ENCODE measurements at places on chromosomes 3 and 15. TPM values are rescaled to one million over a fixed set of nuclear protein-coding genes. Genes with fewer than 3 reads are reported as not detected.

Gene GOLGA8S
- 0.05 TPM for polyA plus RNA-seq

Gene TMEM87A
- polyA plus RNA-seq = 41.8 TPM

Gene ARRDC4
- 2.1 TPM for polyA plus RNA-seq

Gene SHC4
- polyA plus RNA-seq = 0.38 TPM

Gene ANKRD63
- not detected for polyA plus RNA-seq

Gene BSN
- polyA plus RNA-seq = 0.50 TPM

Gene NPHP3
- polyA plus RNA-seq = 5.1 TPM

Gene FHIT
- polyA plus RNA-seq = 8.3 TPM

Gene SLC12A1
- polyA plus RNA-seq = 0.57 TPM

Gene EOGT
- polyA plus RNA-seq = 11.9 TPM

Gene CLDN16
- polyA plus RNA-seq = not detected

Gene MYD88
- 15.5 TPM for polyA plus RNA-seq

Gene ST3GAL6
- 6.4 TPM for polyA plus RNA-seq

Gene INKA1
- 3.7 TPM for polyA plus RNA-seq

Gene NLGN1
- polyA plus RNA-seq = 4.4 TPM

Gene MCTP2
- 1.7 TPM for polyA plus RNA-seq

Gene IQCF5
- not detected for polyA plus RNA-seq

Gene COL6A5
- polyA plus RNA-seq = 0.05 TPM

Gene AMIGO3
- 3.5 TPM for polyA plus RNA-seq

Gene SLC28A2
- 0.14 TPM for polyA plus RNA-seq

Gene CATSPER2
- 1.1 TPM for polyA plus RNA-seq

Gene SLC24A5
- polyA plus RNA-seq = 0.23 TPM

Gene CFAP100
- not detected for polyA plus RNA-seq

Gene IRAK2
- 0.37 TPM for polyA plus RNA-seq

Gene CCR5
- not detected for polyA plus RNA-seq

Gene MAN2C1
- polyA plus RNA-seq = 31.4 TPM

Gene CLRN1
- polyA plus RNA-seq = 0.45 TPM

Gene AGTR1
- polyA plus RNA-seq = 0.16 TPM

Gene ILDR1
- polyA plus RNA-seq = 0.16 TPM

Gene CCRL2
- not detected for polyA plus RNA-seq

Gene EPHA3
- polyA plus RNA-seq = 0.05 TPM

Gene GP9
- polyA plus RNA-seq = not detected

Gene TTC21A
- polyA plus RNA-seq = 2.5 TPM

Gene MDFIC2
- polyA plus RNA-seq = not detected

Gene NMNAT3
- 8.3 TPM for polyA plus RNA-seq

All from GM23338 (cell line).